ENCODE measurements at places on chromosomes 2 and 18. TPM values are rescaled to one million over a fixed set of nuclear protein-coding genes. Genes with fewer than 3 reads are reported as not detected.

The GCFC2 gene
- total RNA-seq, result 112 TPM

The KCNIP3 gene
- 1.6 TPM for total RNA-seq

The ALPP gene
- not detected for total RNA-seq

The LIMS4 gene
- not detected for total RNA-seq

DNA sequence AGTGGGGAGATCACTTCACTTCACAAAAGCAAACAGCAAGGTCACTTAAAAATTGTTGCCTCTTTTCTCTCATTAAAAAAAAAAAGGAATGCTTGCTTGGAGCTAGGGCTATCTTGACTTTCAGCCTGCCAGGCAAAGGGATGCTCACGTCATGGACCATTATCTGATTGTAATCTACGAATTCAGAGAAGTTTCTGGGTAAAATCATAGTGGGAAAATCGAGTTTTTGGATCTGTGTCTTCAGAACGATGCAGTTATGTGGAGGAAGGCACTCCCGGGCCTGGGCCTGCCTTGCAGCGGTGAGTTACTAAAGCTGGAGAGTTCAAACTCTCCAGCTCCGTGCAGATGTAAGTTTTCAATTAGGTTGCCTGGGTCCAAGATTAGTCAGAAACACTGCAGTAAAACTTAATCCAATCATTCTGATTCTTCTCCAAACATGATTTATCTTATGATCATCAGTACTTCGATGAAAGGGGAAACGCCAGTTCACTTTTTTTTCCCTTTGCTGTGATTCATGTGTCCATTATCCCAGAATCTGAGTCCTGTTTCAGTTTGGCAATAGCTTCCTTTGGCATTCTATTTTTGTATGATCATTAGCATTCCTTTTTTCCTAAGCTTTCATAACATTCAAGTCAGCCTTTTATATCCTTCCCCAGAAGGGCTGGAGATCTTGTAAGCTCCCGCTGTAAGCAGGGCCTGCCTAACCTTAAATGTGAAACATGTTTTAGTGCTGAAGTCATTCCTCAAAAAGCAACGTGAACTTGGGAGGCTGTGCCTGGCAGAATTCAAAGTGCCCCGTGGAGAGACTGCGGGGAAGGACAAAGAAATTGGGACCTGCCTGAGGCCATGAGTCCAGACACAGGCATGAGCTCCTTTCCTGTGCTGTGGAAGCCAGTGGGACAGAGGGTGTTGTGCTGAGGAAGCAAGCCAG is 119.3 kb upstream of the TWIST2 start:
- peak; percentile 86 for DNase-seq

- DNase-seq, result no peak
Measured at GRCh38 chr2:86446060-86446459, 4.9 kb downstream of the KDM3A start.

- DNase-seq, result peak; percentile 19
Measured at GRCh38 chr18:48166336-48166875, 235.9 kb upstream of the SMAD2 start.

- DNase-seq, result no peak
Measured at GRCh38 chr18:37639846-37640245, 74.2 kb upstream of the CELF4 start.

GRCh38 chr2:3246928-3247714 is 130.5 kb downstream of the EIPR1 start:
- DNase-seq, result no peak

DNA sequence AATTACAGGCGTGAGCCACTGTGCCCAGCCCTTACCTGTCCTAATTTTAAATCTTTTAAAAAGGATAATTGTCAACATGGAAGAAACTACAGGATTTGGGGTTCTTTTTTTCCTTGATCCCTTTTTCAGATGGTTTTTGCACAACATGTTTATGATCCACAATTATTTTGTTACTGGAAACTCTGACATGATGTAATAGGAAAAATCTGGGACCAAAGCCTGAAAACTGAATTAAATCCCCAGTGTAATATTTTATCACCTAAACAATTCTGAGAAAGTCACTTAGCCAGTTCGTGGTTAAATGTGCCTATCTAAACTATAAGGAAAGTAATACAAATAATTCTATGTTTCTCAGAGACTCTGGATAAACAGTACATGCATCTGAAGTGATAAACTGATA is 1649.7 kb downstream of the LRP1B start:
- no peak for DNase-seq

- DNase-seq, result no peak
Measured at GRCh38 chr2:5974477-5974876, 282.3 kb downstream of the SOX11 start.

- DNase-seq, result no peak
Measured at GRCh38 chr2:19571773-19572172, 213.3 kb upstream of the OSR1 start.

DNA sequence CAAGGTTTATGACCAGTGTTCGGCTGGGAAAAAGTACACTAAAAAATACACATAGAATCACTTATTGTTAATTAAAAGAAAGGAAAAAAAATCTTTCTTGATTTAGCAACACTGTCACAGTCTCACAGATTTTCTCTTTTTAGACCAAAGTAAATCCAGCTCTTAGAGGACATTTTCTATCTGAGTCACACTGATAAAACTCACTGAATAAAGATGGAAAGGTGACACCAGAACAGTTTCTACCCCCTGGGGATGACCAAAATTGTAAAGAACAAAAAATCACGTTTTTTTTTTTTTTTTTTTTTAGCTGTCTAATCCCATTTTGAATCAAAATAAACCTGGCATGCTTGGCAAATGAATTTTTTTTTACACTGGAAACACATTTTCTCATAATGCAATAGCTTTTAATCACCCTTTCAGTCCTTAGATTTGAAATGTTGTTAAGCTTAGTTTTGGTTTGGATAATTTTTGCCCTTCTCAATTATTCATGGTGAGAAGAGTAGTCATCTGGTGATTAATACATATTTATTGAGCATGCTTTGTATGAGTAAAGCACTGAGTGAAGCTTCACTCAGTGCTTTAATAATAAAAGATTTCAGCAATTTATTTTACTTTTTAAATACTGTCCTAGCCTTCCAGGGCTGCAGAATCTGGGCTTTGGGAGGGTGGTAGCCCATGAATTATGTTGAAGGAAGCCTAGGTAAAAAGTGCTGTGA is 886.3 kb downstream of the SLC4A3 start:
- DNase-seq, result no peak

GRCh38 chr2:176873403-176873802 is 339.2 kb upstream of the HNRNPA3 start:
- DNase-seq, result no peak

DNA sequence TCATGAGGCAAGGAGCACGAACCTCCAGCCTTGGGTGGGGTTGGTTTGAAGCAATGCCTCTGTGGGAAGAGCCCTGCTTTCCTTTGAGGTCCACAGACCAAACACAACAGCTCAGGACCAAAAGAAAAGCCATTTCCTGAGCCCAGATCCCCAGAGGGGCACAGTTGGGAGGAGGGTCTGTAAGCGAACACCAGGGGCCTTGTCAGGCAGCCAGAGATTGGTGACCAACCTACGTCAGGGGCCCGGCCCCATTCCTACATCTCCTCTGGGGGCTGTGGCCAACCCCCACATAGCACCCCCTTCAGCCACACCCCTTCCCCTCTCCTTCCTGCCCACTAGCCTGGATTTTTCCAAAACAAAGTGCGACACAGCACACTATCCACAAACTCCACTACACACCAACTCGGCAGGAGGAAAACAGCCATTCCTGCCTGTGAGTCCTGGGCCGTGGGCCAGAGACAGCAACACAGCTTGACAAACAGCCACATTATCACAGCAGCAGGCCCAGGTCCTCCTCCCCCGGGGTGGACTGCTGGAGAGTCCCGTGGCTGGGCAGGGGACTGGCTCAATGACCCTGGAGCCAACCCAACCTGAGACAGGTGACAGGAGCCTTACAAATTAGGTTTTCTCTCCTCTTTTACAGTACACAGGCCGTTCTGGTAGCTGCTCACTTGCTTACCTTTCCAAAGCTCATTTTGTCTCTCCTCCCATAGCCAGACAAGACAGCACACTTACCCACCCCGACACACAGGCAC is 98.8 kb downstream of the TNS1 start:
- peak; percentile 81 for DNase-seq

DNA sequence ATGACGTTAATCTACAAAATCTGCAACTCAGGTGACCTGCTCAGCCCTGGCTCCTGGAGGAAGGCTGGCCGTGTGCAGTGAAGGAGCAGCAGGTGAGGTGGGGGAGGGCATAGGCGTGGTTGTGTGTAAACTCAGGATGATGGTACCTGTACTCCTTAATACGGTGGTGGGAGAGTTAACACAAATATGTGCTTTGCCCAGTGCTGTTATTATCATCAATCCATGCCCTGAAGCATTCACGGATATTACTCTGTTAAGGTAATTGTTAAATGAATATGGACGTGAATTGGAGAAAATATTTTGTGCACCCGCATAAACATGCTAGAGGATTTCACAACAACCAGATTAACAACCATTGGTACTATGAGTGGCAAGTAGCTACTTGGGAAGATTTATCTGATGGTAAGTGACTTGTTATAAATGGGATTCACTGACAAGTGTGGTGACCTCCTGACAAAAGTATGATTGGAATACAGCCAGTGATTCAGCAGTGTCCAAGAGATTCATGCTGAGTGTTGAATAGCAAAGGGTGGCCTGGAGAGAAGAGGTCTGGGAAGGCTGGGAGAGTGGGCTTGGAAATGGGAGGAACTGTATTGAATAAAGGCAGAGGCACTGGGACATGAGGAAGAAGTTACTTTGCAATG is 194.1 kb downstream of the TPGS2 start:
- DNase-seq, result no peak

DNA sequence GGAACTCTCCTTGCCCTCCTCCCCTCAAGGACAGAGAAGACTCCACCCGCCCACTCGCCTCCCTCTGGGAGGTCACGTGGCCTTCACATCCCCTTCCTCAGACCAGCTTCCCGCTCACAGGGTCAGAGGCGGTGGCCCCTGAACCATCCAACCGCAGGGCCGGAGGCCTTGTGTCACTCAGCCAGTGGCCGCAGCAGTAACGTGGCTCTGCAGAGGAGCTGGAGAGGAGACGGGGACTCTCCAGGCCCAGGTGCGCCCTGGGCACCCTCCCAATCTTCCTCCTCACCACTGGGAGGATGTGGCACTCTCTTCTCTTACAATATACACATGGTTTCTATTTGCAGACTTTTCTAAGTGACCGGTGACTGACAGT is 161.7 kb downstream of the TWIST2 start:
- DNase-seq, result no peak

DNA sequence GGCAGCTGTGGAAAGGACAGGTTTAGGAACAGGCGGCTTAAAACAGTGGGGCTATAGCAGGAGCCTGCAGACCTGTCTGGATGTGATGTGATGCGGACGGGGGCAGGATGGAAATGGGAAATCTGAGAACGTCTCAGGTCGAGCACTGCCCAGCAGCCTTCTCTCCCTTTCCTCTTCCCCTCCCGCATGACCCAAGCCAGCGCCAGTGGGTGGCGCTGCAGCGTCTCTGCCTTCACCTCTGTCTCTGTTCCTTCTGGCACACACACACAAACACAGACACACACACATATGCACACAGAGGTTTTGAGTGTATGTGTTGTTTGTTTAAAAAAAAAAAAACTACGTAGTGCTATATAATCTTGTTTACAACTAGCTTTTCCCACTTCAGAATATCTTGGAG is 82.0 kb upstream of the SLC66A3 start:
- peak; percentile 42 for DNase-seq

DNA sequence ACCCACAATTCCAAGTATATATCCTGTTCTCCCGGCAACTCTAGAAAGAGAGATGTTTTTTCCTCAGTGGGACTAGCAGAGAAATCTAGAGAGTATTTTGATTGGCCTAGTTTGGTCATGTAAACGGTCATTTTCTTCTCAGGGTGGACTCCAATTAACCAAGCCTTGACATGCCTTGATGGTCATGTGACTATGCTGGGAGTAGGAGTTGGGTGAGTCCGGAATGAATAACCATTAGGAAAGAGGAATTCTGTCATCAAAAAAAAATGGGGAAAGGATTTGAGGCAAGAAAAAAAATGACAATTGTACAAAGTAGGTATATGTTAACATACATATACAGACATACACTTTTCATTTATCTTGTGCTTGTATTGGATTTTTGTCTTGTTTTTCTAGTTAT is 248.2 kb upstream of the CDH20 start:
- no peak for DNase-seq

DNA sequence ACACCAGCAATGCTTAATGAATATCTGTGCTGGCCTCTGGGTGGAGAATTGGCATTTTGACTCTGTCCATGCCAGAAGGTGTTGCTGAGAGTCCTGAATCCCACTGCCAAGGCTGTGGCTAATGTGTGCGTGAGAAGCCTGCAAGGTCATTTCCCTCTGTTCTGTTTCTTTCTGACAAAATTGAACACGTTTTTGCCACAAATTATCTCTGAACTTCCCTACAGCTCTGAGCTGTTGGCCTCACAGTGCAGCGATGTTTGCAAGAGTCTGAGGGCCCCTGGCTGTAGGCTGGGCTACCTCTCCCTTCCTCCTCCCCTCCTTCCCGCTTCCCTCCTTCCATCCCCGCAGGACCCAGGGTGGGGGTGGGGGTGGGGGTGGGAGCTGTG is 154.1 kb upstream of the HS6ST1 start:
- no peak for DNase-seq

GRCh38 chr2:120066800-120067547 is 54.1 kb downstream of the EPB41L5 start:
- peak; percentile 60 for DNase-seq

DNA sequence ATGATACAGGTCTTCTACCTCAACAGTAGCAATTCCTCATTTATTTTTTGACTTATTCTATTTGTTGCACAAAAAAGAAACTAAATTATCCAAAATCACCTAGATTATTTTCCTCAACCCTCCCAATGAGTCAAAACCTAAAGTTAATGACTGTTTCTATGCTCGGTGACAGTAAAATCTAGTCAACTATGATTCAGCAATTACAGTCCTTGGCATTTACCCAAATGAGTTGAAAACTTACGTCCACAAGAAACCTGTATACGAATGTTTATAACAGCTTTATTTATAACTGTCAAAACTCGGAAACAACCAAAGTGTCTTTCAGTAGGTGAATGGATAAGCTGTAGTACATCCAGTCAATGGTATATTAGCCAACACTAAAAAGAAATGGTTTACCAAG is 439.3 kb downstream of the CBLN2 start:
- DNase-seq, result no peak

DNA sequence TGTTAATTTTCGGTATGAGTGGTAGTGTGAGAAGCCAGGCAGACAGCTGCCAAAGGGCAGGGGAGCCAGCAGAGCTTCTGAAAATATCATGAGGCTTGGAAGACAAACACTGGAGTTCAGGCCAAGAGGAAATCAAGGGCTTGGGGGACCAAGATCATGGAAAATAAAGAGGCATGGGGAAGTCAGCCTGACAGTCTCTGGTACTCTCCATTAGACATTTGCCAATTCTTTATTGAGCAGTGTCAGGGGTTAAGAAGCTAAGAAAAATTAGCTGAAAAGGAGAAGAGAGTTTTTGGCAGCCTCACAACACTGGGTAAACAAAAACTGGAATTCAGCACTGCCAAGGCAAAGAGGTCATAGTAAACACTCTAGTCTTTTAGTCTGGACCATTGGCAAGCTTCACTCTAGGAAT is 612.7 kb downstream of the EPHA4 start:
- no peak for DNase-seq

Measured in stomach (tissue), 19 donors.